Stimulated activated CD8-positive, alpha-beta memory T cell treated with anti-CD3 and anti-CD28 coated beads, Interleukin-7, amount 100 ng/mL, for 24 hours (primary cell): ENCODE measurements at places on chromosomes 4 and X.

DNA sequence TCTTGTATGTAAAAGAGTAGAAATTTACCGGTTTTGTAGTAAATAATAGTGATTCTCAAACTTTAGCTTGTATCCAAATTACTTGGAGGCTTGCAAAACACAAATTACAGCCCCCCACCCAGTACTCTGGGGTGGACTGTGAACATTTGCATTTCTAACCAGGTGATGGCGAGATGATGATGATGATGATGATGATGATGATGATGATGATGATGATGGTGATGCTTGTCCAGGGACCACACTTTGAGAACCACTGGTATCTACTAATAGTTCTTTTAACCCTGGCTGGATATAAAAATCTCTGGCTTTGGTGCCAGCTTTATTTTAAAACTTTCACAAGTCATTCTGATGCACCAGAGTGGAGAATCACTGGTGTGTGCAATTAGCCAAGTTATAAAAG lies 96.3 kb downstream of the MRPL1 start:
- DNase-seq, result no peak

GRCh38 chr4:40292313-40292759 lies 42.8 kb upstream of the CHRNA9 start:
- DNase-seq, result no peak

GRCh38 chrX:105553118-105553517 lies 269.2 kb upstream of the NRK start:
- no peak for DNase-seq

DNA sequence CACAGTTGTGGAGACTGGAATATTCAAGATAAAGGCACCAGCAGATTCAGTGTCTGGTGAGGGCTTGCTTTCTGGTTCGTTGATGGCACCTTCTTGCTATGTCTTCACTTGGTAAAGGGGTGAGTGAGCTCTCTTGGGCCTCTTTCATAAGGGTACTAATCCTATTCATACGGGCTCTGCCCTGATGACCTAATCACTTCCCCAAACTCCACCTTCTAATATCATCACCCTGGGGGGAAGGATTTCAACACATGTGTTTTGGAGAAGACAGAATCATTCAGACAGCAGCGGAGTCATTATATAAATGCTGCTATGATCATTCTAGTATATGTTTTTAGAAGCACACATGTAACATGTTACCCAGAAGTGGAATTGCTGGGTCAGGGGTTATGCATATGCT lies 295.3 kb upstream of the CTSO start:
- DNase-seq, result no peak

DNA sequence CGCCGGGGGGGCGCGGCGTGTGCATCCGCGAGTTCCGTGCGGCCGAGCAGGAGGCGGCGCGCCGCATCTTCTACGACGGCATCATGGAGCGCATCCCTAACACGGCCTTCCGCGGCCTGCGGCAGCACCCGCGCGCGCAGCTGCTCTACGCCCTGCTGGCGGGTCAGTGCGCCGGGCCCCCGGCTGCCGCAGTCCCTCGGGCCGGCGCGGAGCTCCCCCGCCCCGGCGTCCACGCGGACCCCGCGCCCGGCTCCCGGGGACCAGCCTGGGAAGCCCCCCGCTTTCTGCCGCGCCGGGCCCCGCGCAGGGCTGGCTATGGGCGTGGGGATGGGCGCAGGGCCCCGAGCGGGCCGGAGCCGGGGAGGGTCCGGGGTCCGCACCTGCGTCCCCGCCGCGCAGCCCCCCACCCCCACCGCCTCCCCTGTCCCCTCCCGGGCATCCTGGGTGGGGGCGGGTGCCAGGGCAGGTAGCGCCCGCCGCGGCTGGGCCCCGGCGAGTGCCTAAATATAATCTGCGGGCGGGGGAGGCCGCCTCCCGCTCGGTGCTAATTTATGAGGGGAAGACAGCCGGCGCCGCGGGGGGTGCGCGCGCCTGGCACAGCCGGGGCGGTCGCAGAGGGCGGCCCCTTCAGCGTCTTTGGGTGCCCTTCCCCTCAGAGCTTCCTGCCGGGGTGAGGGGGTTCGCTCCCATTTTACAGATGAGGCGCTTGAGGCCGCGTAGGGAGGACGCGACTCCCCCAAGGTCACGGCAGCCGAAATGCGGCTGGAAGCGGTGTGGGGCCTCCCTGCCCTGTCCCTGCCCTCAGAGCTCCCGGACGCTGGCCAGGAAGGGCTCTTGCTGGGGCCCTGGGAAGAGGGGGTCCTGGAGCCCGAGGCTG lies 837 bp downstream of the NAT8L start:
- no peak for DNase-seq

DNA sequence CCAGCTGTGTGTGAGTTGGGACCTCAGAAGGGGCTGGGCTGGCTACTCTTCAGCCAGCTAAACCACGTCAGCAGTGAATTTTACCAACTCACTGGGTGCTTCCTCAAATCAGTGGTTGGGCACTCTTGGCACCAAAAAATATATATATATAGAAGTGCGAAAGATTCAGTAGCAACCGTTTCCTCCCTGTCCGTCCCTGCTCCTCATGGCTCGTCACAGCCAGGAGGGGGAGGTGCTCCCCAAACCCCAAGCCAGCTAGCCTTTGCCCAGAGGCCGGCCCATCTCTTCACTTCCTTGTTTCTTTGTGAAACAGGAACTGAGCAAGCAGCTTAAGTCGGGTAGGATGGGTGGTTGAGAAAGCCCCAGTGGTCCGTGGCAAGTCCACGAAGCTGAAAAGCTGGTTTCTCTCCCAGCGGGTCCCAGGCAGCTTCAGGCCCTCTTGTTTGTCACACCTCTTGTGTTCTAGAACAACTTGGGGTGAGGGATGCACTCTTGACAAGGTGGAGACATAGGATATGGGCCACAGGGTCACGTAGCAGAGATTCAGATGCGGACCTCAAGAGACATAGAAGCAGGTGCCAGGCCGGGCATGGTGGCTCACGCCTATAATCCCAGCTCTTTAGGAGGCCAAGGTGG lies 6.8 kb upstream of the SASH3 start:
- DNase-seq, result no peak

DNA sequence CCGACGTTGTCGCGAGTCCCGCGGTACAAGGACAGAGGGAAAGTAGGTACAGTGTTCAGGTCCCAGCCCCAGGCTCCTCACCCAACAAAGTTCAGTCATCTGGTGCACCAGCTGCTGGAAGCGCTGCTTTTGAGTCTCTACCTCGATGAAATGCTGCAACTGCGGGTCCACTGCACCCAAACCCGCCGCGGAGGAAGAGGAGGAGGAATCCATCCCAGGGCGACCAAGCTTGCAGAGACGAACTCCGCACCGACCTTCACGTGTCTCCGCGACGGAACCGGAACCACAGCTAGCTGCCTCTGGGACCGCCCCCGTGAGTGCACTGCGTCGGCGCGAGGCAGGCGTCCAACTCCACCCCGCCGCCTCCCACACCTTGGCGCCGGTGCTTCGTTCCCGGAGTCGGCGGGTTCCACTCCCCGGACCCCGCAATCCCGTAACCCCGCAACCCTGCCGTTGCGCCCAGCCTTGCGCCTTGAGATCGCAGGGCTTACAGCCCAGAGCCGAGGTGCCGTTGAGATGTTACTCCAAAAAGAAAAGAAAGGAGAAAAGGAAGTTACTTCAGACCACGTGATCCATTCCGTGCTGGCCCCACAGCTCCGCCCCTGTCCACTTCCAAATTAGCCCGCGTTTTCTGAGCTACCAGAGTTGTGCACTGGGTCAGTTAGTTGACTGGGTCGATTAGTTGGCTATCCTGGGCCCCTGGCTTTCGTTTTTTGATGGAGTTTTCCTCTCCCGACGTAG lies at the start of gene TIMM8A:
TSS of gene TIMM8A (minus strand) at position 291 of the 741 bp plus-strand sequence. CDS start at position 213, 78 bp downstream.
- peak; percentile 55 for DNase-seq

- no peak for DNase-seq
These were observed 26.6 kb upstream of the C4orf50 start for GRCh38 chr4:6044805-6045204.

- DNase-seq, result no peak
These were observed 17.6 kb downstream of the TRIM61 start for GRCh38 chr4:164959896-164960295.

- no peak for DNase-seq
These were observed at the start of gene AR for GRCh38 chrX:67543818-67544217. Gene AR, plus strand, starts transcription at chrX:67544021. Its CDS starts 1,126 bp downstream, at chrX:67545147.

DNA sequence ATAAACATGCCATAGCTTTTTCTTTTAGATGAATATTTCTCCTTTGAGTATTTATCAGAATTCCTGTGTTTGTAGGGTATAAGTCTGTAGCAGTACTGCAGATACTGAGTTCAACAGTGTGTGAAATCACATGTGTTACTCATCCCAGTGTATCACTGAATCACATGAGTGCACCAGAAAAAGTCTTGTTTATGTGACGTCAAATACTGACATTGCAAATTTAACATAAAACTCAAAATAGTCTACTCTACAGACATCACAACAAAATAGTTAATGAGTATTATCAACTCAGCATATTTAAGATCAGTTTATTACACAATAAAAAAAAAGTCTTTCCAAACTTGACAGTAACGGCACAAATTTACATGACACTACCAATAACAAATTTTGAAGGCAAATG lies 221.3 kb downstream of the DCTD start:
- DNase-seq, result no peak

DNA sequence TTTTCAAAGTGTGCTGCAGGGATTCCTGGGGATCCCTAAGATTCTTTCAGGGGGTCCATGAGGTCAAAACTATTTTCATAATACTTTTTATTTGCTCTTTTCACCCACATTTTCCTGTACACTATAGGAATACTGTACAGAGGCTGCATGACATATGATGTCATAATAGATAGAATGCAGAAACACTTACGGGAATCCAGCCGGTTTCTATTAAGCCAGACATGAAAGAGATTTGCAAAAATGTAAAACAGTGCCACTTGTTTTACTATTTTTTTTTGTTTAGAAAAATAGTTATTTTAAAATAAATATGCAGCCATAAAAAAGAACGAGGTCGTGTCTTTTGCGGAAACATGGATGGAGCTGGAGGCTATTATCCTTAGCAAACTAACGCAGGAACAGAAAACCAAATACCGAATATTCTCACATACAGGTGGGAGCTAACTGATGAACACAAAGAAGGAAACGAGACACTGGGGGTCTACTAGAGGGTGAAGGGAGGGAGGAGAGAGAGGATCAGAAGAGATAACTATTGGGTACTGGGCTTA lies 5.0 kb downstream of the ZFX start:
- DNase-seq, result no peak

DNA sequence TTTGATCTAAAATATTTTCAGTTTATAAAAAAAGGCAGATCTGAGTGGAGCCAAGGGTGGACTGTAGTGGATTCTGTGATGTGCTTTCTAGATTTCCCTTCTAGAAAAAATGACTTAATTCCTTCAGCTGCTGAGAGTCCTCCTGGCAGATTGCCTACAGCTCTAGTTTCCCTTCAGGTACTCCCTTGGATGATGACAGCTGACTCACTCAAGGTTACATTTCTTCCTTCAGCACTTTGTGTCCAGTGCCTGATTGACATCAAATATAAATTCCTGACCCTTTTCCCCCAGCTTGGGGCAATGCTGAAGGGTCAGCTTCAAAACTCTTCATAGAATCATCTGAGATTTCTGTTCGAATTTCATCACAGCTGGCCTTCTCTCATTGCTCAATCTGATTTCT lies 161.7 kb downstream of the EMCN start:
- no peak for DNase-seq

- DNase-seq, result no peak
These were observed 102.5 kb upstream of the MID1 start for GRCh38 chrX:10722851-10723250.

DNA sequence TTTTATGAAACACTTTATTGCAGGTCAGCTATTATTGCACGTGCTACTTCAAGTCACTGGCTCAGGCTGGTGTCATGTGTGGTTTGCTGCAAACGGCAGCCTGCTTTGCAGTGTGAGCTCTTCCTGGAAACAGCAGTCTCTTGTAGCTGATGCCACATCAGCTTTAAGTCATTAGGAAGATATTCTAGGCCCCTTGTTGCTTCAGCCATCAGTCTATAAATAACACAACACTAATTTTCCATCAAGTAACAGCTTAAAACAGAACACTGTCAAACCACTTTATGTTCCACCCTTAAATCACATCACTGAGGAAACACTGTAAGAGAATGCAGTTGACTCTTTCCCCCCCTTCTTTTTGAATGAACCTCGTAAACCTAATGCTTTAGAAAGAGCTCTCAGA lies 93.8 kb downstream of the GATB start:
- no peak for DNase-seq

- no peak for DNase-seq
These were observed 75.1 kb downstream of the ADGRL3 start for GRCh38 chr4:61275241-61275640.

GRCh38 chr4:129342819-129343408 lies 247.0 kb downstream of the C4orf33 start:
- DNase-seq, result no peak

DNA sequence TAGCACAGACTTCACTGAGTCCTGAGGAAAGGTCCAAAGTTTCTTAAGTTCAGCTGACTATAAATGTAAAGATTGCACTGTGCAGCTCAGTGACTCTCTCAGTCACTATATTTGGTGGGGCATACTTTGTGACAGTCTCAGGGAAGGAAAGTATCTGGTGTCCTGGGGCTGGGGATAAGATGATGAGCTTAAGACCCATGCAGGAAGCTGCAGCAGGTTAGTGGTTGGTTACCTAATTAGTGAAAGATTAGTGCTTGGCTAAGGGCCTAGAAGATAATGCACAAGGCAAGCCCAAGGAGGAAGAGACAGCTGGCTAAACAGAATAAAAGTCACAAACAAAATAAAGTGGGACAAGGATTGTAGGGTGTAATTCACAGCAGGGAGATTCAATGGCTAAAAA lies 25.4 kb upstream of the SLITRK4 start:
- no peak for DNase-seq

- DNase-seq, result no peak
These were observed 38.6 kb downstream of the TSC22D3 start for GRCh38 chrX:107736781-107737531.

GRCh38 chr4:184434501-184435066 lies 39.8 kb downstream of the IRF2 start:
- no peak for DNase-seq

DNA sequence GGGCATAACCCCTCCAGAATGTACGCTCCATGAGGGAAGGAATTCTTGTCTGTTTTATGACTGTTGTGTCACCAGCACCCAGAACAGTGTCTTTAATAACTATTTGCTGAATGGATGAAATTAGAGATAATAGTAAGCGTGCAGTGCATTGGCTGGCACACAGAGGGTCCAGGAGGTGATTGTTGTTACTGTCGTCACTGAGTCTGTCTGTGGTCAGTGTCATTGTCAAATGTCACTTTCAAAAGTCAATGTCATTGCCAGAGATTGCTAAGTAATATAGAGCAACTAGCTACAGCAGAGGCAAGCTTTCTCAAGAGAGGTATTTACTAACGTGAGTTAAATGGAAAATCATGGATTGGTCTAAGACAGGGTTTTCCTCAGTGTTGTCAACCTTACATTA lies 70.7 kb downstream of the ARHGEF38 start:
- DNase-seq, result no peak

- no peak for DNase-seq
These were observed 8.9 kb upstream of the CCNG2 start for GRCh38 chr4:77148078-77148477.

DNA sequence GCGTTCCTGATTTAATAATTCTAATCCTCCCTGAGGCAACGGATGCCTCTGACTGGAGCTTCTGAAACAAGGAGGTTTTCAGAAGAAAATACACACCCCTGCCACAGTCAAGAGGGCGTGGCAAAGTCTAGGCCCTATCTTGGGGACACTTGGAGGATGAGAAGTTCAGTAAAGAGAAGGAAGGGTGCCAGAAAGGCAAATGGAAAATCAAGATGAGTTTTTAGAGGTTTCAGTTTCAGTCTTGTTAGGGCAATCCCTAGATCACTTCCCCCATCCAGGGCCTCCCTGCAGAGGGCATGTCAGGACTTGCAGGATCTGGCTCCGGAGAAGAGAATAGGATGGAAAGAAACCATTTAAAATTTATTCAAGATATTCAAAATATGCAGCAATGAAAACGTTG lies 28.5 kb upstream of the FGF2 start:
- no peak for DNase-seq
